ENCODE measurements at places on chromosomes 5 and 9.
A peak's percentile ranks its signal among the peaks of the same experiment; 100 is the strongest.

DNA sequence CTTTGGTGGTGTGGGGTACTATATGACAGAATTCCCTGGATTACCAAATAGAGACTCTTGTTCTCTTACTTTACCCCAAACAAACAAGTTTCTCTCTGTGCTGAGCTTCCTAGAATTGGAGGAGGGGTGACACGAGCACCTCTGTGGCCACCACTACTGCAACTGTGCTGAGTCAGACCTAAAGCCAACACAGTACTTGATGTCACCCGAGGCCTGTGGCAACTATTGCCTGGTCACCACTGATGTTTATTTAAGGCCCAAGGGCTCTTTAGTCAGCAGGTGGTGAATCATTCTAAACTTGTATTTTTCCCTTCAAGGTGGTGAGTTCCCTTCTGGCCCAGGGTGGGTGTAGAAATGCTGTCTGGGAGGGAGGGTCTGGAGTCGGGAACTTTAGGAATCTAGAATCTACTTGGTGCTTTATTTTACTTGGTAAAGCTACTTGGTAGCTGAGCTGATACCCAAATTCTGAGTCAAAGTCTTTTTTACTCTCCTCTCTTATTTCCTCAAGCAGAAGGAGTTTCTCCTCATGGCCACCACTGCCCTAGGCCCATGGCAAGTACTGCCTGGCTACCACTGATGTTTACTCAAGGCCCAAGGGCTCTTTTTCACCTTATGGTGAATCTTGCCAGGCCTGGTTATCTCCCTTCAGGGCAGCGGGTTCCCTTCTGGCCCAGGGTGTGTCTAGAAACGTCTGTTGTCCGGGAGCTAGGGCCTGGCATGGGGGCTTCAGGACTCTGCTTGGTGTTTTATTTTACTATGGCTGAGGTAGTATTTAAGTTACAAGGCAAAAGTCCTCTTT, 9.8 kb downstream of the LURAP1L start:
- DNase-seq: no peak

- no peak for DNase-seq
Observed at GRCh38 chr9:77156646-77157371, 20.5 kb upstream of the VPS13A start.

DNA sequence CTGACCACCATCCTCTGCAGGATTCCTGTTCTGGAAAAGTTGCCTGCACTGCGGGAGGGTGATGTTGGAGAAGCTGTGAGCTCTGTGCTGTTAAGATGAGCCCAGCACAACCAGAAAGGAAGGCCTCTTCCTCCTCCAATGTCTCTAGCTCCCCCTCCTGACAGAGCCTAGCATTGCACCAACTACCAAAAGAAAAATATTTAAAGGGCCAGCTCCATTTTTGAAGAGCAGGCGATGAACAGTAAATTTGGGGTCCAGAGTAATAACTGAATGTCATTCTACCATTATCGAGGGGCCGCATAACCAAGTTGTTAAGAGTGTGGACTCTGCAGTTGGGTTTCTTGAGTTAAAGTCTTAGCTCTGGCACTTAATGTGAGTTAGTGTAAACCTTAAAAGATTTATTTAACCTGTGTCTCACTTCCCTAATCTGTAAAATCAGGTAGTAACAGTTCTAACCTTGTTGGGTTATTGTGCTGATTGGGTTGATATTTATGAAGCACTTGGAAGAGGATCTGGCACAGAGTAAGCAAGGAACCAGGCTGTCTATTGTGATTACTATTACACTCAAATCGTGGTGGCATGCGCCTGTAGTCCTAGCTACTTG, 3.9 kb downstream of the TEX53 start:
- peak; percentile 67 for DNase-seq

DNA sequence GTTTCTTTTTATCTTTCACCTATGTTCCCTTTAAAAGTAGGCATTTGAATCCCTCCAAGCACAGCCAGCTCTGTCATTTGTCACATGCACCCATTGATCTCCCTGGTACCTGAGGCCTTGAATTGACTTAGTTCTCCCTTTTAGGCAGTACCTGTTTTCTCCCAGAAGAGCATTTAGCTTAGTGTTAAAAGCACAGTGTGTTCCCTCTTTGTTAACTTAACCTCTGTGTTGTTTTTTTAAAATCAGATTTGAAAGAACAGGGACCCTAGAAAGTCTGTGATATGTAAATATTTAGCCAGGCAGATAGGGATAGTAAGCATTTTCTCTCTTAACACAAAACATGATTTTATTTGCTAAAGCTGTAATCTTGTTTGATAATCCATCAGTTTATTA, 113.8 kb upstream of the SPATA31D4 start:
- no peak for DNase-seq

- no peak for DNase-seq
Observed at GRCh38 chr5:176820937-176821336, 10.6 kb downstream of the UNC5A start.

DNA sequence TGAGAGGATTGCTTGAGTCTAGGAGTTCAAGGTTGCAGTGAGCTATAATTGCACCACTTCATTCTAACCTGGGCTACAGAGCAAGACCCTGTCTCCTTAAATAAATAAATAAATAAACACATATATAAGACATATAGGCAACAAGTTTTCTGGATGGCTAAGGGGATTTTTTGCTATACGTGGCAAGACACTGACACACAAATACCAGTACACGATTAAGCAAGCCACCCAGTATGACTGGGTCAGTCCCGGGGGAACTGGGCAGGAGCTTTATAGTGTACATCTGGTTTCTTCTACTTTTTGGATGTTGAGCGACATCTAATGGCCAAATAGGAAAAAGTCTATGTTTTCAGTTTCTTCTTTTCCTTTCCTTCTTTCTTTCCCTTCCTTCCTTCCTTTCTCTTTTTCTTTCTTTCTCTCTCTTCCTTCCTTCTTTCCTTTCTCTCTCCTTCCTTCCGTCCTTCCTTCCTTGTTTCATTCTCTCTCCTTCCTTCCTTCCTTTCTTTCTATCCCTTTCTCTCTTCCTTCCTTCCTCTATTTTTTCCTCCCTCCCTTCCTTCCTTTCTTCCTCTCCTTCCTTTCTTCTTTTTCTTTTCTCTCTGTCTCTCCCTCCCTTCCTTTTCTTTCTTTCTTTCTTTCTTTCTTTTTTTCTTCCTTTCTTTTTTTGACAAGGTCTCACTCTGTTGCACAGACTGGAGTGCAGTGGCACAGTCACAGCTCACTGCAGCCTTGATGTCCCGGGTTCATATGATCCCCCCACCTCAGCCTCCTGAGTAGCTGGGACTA, 47.0 kb upstream of the PLIN2 start:
- DNase-seq: peak; percentile 59

- no peak for DNase-seq
Observed at GRCh38 chr5:5838493-5838892, 416.0 kb downstream of the ICE1 start.

DNA sequence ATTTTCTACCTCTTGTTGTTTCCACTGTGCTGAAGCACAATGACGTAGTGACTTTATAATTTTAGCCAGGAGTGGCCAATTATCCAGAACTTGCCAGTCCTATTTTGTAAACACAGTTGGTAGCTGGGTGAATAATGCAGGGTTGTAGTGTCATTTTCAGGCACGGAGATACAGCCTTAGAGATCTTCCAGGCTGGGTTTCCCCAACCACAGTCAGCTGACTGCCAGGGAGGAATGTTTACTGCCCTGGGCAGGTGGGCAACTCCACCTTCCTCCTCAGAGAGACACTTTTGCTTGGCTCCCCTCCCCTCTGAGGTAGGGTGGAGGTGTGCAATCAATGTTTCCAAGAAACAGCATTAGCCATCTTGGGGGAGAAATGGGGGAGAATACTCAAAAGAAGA, 228.1 kb upstream of the NR4A3 start:
- DNase-seq: no peak

DNA sequence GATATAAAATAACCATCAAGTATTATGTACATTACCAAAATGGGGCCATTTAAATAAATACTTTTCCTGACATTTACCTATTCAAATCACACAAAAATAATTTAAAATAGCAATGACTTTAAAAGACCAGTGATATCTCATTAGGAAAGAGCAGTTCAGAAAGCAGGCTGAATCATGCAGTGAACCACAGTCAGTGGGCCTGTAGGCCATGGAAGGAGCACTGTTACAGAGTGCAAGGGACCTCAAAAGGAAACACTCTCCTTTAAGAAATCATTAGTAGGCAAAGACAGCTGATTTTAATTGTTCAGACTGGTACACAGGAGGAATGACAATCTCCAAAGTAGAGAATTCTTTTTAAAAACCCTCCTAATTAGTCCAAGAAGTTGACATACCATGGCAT, 283.5 kb upstream of the EFNA5 start:
- no peak for DNase-seq

- DNase-seq: no peak
Observed at GRCh38 chr9:89622933-89623861, 18.4 kb downstream of the GADD45G start.

DNA sequence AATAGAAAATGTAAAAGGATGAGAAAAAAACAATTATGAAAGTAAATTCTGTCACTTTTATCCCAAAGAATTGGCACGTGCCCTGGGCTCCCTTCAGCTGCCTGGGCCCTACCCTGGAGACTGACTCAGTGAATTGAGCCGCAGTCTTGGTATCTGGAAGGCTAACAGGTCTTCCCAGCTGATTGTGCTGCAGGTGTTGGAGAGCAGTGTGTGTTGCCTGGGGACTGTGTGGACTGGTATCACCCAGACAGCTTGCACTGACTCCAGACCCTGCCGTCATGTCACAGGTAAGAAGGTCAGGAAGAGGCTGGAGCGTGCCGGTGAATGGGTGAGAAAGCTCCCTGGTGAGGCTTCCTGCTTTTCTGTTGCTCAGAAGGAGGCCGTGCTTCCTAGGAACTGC, 83.3 kb downstream of the AOPEP start:
- DNase-seq: no peak

DNA sequence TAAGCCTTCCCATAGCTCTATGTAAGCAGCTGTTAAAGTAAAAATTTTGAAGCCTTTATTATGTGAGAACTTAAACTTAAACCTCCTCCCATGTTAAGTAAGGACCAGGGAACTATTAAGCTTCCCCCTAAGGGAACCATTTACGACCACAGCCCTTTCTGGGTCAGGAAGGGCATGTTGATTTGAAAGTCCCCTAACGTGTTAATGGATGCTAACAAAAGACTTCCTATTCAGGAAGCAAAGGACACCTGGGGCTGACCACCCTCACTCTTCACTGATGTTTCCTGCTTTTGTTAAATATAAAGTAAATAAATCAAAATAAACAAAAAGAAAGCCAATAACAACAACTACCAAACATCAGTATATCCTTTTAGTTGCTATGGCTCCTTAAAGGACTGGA, 170.6 kb upstream of the RFX3 start:
- DNase-seq: no peak

- no peak for DNase-seq
Observed at GRCh38 chr5:149079883-149080282, 17.0 kb upstream of the SH3TC2 start.

- DNase-seq: peak; percentile 79
Observed at GRCh38 chr5:170267431-170268152, 30.0 kb downstream of the LCP2 start.

DNA sequence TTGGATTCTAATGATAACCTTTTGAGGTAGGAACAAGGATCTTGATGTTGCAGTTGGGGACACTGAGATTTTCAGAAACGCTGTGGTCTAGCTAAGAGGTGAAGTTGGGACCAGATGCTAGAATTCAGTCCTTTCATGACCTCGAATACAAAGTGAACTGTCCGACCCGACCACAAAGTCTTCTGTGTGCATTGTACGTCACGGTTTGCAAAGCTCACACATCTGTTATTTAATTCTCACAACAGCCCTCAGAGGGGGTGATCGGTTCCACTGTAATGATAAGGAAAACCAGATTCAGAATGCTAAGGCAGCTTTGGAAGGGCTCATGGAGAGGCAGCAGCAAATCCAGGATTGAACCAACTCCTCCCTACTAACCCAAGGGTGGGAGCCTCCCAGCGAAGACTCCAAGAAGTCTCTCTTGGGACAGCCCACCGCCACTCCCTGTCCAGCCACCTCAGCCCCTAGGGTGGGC, 16.6 kb upstream of the KIF12 start:
- DNase-seq: no peak

GRCh38 chr9:38761999-38762398, 42.1 kb upstream of the FAM240B start:
- no peak for DNase-seq

DNA sequence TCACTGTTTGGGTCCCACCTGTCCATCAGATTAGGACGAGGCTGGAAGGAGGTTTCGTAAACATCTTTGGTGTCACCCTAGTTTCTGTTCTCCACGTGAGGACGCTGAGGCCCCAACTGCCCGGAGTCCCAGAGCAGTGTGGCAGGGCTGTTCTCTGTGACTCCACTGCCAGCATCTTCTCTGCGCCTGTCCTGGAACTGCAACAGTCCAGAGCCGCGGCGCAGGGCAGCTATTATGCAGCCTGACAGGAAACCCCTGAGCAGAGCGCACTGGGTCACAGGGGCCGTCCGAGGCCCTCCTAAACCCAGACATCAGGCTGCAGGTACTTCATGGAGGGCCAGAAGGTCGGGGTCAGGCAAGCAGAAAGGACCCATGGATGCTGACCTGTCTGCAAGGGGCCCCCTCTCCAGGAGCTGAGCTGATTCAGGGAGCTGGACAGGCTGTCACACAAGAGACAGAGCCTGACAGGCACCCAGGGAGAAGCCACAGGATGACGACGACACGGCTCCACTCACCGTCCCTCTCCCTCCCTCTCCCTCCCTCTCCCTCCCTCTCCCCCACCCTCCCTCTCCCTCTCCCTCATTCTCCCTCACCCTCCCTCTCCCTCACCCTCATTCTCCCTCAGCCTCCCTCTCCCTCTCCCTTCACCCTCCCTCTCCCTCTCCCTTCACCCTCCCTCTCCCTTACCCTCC, 31.7 kb downstream of the DBH start:
- DNase-seq: no peak

DNA sequence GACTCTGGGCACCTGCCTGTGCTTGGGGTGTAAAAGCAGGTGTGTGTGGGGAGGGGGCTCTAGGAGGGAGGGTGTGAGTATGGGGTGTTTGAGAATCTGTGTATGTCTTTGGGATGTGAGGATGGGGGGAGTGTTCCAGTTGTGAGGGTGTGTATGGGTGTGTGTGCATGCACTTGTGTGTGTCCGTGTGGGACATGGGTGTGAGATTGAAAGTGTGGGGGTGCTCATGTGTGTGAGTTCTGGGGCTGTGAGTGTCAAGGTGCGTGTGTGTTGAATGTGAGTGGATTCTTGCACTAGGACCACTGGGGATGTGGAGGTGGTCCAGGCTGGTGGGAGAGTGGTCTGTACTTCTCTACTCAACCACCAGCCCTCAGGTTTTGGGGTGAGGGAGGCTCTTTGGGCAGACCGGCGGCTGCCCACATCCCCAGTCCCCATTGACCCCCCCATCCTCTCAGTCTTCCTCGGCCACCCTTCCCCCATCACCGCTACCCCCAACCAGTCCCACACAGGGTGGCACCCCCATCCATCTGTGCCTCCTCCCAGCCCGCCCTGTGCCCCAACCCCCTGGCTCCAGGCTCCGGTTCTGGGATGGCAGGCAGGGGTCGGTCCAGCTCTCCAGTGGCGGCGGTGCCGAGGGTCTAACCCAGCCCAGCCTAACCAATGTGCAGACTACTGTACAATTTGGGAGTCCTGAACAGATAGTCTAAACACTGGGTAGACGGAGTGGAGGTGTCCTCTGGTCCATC, 31.5 kb downstream of the GOLGA2 start:
- DNase-seq: no peak
